ENCODE measurements at places on chromosomes 3 and 15. TPM values are rescaled to one million over a fixed set of nuclear protein-coding genes. Genes with fewer than 3 reads are reported as not detected.

The SYNPR gene
- total RNA-seq, result not detected

The BCL2A1 gene
- total RNA-seq, result not detected

The PRR20G gene
- not detected for total RNA-seq

The FOXB1 gene
- total RNA-seq, result not detected

The NCK1 gene
- 150 TPM for total RNA-seq

The PLCL2 gene
- total RNA-seq, result 12.4 TPM

Data from dermis blood vessel endothelial cell (primary cell).